Activated CD8-positive, alpha-beta memory T cell treated with anti-CD3 and anti-CD28 coated beads for 4 hours (primary cell): ENCODE measurements at places on chromosomes 3 and 15.

DNA sequence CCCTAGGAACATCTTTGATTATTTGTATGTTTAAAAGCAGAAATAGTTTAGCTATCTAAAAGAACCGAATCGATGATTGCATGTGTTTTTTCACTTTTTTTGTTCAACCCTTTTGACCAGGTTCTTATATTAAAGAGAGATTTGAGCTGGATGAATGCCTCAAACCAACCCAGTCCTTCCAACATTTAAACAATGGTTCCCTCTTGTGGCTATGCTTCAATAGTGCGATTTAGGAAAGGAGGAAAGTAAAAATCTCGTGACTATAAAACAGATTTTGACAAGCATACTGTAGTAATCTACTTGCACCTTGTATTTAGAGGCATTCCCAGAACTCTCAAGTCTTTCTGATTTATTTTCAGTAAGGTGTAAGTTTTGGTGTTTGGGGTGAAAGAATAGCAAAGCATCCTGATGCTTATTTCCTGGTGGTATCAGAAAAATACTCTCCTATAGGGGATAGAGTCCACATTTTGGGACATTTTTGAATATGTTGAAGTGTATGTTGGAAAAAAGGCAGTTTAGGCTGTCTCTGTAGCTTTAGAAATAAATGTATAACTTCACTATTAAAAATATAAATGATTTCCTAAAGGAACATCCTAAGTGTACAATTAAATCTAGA lies 159.6 kb upstream of the KCNH8 start:
- DNase-seq = no peak

DNA sequence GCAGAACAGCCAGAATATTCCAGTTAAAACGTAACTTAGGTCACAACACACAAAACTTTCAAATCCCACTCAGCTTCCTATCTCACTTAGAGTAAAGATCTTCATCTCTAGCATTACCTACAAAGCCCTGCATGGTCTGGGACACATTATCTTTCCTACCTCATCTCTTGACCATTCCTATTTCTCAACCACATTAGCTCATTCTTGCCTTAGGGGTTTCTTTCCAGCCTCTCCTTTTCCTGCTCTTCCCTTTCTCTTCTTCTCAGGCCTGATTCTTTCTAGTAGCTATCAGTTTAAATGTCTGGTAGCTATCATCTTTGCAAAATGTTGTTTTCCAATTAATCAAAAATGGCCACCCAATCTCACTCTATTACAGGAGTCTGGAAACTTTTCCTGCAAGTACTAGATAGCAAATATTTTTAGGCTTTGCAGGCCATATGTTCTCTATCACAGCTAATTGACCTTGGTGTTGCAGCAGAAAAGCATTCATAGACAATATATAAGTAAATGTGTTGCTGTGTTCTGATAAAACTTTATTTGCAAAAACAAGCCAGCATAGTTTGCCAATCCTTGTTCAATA lies 15.1 kb upstream of the CBLB start:
- no peak for DNase-seq

GRCh38 chr3:184175981-184176376 lies 1.3 kb downstream of the AP2M1 start:
- no peak for DNase-seq

DNA sequence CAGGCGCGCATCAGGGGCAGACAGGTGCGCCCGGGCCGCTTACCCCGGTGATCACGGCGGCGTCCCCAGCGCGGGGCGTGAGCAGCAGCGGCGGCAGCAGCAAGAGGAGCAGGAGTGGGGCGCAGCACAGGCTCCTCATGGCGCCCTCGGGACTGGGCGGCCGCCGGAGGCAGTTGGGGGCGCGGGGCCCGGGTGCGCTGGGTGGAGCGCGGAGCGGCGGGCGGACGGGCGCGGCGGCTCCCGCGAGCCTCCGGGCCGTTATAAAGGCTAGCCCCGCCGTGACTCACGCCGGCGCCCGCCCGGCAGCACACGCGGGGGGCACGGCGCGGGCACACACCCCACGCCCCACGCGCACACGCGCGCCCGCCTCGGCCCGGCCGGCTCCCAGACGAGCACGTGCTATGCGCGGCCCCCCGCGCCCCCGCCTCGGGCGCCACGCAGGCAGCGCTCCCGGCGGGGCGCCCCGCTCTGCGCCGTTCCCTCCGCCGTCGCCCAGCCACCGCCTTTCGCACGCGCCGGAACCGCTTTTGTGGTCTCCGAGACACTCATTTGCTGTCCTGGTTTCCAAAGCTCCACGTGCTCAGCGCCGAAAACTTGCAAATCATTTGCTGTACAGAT lies at the start of gene PROK2:
Gene PROK2, minus strand, starts transcription at position 235 of the 618 bp plus-strand sequence. Its CDS starts 96 bp downstream, at position 139.
- peak; percentile 5 for DNase-seq

- DNase-seq = no peak
Measured at GRCh38 chr15:70314688-70315087, 217.0 kb upstream of the TLE3 start.

DNA sequence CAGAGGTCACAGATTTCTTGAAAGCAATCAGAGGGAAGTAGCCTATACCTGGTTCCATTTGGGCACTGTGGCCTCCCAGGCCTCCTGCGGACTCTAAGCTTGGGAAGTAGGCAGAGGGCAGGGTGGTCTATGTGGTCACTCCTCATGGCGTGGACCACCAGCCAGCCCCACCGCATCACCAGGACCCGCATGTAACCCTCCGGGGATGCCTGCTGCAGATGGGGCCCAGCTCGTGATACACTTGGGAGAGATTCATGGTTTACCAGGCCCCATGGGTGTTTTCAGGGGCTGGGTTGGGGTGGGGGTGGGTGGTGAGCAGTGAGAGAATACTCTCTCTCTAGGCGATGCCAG lies 123.7 kb downstream of the ASB7 start:
- DNase-seq = no peak

GRCh38 chr15:96428742-96429141 lies 98.2 kb downstream of the NR2F2 start:
- no peak for DNase-seq

DNA sequence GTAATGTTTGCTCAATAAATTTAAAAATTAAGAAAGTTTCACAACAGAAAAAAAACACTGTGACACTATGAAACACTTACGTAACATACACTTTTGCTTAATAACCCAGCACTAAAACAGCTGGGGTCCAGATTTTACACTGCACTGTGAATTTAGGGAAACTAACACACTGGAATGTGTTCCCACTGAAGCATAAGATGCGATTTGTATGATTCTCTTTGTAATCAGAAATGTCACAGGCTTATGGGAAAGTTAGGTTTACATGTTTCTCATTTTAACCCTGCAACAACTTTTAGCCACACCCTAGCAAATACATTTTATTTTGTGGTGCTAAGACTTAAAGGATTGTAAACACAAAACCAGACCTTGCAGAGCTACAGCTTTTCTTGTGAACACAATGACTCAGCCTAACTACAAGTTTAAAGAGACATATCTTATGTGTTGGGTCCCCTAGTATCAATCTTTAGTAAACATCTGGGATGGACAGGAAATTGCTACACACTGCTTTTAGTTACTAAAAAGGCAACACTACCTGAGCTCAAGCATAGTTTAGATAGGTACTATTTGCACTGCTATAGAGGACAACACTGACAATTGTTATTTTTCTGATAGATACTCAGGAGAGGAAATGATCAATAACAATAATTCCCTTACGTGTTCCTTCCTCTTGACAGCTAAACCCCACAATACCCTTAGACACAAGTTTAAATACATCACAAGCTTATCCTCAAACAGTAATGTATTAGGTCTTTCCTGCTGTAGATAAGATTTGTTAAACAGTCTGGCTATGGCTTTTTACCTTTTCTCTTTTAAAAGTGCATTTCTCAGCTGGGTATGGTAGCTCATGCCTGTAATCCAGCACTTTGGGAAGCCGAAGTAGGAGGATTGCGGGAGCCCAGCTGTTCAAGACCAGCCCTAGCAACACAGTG lies 3.8 kb downstream of the PLD1 start:
- DNase-seq = no peak

DNA sequence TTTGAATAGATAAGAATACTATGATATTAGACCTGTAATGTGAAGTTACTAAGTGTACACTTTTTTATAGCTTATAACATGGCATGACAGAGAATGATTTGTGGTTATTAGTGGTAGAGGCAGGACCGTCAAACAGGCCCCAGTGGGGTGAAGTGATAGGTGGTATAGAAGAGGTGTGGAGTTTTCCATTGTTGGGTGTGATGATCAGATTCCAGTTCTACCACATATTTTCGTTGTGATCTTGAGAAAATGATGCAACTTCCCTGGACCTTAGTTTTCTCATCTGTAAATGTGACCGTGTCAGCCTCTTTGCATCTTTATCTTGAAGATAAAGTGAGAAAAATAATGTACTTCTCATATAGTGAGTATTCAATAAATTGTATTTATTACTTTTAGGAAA lies 30.3 kb upstream of the UTS2B start:
- no peak for DNase-seq

DNA sequence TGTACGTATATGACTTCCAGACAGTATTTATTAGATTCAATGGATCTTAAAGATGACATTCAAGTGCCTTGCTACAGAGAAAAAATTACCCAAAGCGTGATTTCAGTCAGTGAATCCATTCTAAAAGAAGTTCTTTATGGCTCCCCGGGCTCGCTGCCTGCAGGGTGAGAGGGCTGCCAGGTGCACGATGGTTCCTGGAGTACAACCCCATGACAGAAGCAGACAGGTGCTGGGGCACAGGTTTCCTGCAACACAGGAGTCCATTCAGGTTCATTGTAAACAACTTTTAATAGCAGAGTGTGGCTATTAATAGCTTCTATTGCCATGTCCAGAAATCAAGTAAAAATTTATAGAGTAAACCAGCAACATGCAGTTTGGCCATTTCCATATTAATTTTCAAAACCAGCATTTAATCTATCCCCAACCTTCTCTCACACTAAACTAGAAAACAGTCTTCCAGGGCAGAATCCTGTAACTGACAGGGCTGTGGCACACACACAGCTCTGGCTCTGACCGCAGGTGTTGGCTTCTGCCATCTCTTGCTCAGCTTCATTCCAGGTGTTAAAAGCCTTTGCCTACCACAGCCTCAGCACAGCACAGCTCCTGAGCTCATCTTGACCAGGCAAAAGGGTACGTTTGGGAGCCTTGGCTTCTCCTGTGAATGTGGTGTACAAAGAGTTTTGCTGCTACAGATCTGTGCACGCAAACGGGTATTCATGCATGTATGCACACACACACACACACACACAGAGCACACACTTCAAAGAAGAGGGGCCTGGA lies 185.9 kb downstream of the MEX3B start:
- no peak for DNase-seq

DNA sequence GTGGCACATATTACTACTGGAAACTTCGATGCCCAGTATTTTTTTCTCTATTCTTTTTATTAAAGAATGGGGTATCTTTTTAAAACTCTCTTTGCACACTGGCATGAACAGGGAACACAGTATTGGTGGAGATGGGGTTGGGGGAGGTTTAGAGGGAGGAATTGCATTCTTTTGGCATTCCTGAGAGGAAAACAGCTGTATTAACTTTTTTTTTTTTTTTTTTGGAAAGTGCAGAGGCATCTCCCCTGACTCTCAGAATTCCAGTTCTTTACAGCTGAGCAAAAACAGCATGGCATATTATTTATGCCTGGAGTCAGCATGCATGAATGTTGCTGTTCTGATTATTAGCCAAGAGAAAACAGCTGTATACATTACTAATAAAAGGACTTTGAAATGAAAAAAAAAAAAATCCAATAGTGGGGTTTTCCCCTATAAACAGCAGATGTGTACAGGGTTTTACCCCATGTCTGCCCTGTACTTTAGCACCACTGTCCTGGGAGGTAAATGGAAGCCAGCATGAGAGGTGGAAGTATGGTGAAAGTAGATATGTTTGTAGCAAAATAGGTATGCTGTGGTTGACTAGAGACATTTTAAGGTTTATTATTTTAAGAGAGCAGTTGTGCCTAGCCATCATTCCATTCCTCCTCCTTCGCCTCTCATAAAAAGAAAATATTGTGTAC lies 132.2 kb downstream of the FNDC3B start:
- no peak for DNase-seq

- peak; percentile 2 for DNase-seq
Measured at GRCh38 chr3:31077021-31077601, 182.7 kb upstream of the GADL1 start.

DNA sequence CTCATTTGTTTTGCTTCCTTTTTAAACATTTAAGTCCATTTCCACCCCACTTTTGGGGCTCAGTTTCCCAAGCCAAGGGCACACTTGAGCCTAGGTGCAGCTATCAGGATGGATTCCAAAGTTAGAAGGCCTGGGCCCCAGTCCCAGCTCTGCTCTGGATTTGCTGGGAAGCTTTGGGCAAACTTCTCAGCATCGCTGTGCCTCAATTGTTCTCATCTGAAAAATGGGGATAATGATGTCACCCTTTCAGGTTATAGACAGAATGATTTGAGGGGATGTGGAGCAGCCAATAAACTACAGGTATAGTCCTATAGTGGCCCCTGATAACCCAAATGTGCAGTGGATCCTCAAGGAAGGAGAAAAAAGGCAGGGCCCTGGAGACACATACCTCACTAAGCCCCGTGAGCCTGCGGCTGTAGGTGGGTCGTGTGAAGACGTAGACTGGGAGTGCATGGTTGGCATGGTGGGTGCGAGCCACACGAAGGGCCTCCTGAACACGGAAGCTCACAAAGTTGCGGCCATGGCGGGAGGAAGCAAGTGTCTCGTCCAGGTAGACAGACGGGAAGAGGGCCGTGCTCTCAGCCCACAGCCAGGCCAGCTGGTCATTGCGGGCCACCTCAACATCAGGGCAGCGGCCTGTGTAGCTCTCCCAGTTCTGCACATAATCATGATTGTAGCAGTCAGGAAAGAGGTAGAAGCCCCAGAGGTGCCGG lies 3.2 kb downstream of the HYAL2 start:
- no peak for DNase-seq

DNA sequence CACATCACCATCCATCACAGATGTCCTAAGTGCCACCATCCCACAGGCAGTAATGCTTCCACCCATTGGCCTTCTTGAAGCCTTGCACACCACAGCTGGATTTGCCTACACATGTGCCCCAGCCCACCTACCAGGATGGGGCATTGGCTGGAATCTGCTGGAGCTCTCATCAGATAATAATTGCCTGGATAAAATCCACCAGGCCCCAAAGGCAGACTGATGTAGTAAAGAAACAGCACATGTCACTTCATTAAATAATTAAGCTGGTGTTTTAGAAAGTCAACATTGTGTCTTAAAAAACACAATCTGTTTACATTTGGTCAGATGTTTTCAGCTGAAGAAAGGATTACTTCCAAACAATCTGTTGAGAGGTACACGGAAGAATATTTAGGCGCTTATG lies 229.5 kb downstream of the ATP8B4 start:
- DNase-seq = no peak

GRCh38 chr3:15953841-15954240 lies 156.1 kb upstream of the ANKRD28 start:
- no peak for DNase-seq
